Bronchial epithelial cell (primary cell): ENCODE measurements at places on chromosomes 7 and 10.
A peak's percentile ranks its signal among the peaks of the same experiment; 100 is the strongest.

- peak; percentile 97 for DNase-seq
Observed at GRCh38 chr10:58435297-58435985, 50.2 kb downstream of the TFAM start.

GRCh38 chr7:408751-409311, 110.8 kb downstream of the PDGFA start:
- DNase-seq = no peak

- DNase-seq = no peak
Observed at GRCh38 chr10:11386044-11386443, 225.4 kb downstream of the USP6NL start.

DNA sequence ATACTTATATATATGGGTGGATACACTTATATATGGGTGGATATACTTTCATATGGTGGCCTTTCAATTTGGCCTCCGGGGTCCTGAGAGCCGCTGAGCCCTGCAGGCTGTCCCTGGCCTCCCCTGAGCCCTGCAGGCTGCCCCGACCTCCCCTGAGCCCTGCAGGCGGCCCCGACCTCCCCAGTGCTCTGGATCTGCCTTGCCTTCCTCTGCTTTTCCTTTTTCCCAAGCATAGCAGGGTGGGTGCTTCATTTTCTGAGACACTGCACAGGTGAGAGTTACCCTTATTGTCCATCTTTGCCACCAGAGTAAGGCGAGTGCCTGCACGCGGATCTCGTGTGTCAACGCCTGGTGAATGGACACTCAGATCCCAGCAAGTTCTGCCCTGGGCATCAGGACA, 106.6 kb downstream of the VIPR2 start:
- DNase-seq = no peak

DNA sequence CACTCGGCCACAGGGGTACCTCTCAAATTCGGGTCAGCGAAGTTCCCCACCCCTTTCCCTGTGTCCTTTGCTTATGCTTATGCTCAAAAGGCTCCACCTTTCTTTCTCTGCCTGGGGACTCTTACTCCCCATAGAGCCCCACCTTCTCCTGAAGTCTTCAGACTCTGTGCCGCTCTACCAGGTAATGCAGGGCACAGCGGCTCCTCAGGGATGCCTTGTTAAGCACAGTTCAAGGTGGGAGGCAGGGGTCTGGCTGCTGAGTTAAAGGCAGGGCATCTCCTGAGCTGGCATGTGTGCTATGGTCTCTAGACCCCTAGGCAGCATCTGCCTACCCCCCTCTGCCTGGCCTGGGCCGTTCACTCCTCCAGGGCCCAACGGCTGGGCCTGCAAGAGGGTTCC, 3.0 kb upstream of the CXCL12 start:
- no peak for DNase-seq

DNA sequence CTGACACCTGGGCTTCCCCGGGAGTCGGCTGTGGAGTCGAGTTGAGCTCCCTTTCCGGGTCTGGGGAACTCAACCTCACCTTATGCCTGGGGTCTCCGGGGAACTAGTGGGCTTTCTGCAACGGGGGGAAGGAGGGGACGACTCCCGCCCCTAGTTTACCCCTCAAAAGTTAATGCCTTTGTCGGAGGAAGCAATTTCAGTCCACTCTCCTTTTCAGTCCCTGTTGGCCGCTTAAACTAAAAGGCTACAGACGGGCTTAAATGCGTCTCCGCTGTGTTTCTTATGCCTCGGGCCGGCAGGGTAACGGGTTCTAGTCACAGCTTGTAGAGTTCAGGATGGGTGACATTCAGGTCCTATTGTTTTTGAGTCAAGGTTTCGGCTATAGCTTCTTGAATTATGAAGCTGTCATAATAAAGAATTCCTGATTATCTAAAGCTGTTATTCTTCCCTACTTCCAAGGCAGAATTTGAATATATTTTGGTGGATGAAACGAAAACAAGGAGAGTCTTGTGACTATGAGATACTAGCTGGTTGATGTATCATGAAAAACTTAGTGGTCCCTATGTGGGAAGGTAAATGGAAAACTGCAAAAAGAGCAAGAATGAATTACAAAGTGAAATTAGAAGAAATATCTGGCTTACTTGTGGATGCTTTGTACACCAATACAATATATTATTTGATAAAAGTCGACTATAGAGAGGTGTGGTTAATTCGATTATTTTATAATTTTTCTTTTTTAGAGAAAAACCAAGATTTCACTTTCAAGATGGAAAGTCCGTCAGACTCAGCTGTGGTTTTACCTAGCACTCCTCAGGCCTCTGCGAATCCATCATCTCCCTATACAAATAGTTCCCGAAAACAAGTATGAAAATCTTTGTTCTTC, 495 bp downstream of the SFR1 start:
- DNase-seq = no peak

- DNase-seq = no peak
Observed at GRCh38 chr7:131640686-131641085, 84.3 kb upstream of the PODXL start.

GRCh38 chr7:155799514-155799913, 12.7 kb downstream of the SHH start:
- no peak for DNase-seq

DNA sequence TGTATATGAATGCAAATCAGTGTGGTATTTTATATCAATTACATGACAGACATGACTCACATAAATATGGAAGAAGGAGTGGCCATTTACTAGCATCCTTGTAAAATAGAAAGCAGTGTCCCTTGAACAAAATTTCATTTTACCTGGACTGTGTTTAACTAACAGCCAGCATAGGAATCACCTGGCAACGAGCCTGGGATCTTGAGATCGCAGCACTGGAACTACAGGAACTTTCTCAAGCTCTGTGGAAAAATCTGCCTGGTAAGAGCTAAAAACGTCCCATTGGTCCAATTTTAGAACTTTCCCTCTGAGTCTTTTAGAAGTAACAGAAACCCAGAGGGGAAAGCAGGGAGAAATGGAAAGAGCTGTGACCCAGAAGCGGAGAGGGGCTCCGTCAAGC, 68.9 kb upstream of the AMPH start:
- no peak for DNase-seq

DNA sequence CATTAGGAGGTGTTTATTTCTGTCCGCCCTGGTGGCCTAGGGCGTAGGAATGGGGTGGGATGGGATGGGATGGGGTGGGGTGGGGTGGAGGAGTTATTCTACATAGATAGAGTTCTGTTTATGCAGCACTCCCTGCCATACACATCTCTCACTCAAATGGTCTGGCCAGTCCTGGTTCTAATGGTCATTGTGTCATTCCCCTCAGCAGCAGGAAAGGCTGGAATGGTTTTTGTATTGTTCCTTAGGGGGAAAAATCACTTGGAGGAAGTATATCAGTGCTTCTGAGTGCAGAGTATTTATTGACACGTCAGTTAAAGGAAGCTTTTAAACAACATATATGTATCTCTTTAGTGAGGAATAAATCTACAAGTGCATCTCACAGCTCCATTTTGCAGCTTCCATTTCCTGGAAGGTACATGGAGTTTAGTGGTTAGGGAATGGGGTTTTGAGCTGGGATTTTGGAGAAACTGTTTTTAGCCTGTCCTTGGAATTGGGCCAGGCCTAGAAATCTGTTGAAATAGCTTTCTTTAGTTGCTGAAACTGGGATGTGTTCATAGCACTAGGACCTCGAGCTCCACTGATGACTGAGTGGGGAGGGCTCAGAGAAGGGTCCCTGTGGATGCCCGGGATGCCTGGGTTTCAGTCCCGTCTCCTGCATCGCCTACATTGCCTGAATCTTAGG, 8.3 kb downstream of the TSPAN14 start:
- DNase-seq = no peak

DNA sequence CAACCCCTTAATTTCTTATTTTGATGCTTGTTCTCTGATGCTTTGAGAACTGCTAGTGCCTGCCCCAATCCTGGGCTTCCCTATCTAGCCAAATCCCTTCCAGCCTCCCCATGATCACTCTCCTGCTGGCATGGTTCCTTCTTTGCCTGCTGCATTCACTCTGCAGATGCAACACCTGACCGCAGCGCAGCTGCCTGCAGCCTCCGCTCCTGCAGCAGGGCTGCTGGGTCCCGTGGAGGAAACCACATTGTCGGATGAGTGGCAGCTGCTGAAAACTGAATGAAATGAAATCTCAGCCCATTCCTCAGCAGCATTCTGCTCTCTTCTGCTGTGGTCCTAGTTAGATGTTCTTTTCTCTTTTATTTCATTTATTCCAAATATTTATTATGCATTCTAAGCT, 320.3 kb downstream of the CCDC3 start:
- no peak for DNase-seq

DNA sequence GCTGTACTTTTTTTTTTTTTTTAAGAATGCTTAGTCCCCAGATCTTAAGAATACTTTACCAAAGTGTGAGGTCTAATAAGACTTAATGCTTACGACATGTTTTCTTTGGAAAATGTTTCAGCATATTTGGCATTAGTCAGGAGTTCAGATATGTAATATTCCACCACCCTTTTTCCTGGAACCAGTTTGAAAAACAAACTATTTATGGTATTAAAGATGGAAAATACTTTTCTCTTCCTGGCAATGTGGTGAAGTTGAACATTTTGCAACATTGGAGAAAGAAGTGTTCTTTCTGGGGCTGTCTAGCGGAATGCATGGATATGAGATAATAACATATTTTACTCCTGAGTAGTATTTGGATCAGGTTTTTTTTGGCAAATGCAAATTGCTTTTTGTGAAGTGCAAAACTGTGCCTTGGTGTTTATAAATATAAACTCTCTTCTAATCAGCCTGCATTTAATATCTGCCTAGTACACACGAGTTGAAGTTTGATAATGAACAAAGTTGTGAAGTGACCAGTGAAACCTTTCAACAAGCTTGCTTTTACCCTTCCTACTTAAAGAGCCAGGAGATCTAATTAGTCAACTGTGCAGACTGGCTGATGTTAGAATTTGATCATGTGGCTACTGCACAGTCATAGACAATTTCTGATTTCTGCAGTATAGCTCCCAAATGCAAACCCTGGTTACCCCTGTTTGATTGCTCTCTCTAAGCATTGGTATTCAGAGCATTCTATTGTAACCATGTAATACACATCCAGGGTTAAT, 20.9 kb downstream of the MAP3K8 start:
- DNase-seq = peak; percentile 45
